GDM1 (cell line): ENCODE measurements at places on chromosomes 12 and 14.

GRCh38 chr14:65229748-65230728 is 127.7 kb upstream of the MAX start:
- no peak for DNase-seq

DNA sequence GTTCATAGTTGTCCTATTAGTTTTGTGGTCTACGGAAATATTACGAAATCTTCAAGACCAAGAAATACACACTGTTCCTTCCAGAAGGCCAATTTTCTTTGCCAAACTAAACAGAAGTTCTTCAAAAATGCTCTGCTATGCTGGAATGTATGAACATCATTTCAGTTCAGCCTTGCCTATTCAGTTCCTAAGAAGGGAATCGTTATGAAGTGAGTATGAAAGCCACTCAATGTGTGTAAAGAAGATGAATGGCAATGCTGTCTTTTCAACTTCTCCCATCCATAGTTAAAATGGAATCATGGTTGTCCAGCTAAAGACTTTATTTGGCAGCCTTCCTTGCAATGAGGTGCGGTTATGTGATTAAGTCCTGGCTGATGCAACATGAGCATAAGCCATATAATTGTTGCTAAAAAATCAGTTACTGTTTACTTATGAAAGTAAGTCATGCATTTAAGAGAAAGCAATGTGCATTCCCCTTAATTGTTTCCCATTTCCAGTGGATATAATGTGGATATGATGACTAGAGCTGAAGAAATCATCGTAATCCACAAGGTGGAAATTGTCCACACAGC is 73.8 kb upstream of the PTPRR start:
- DNase-seq = no peak

DNA sequence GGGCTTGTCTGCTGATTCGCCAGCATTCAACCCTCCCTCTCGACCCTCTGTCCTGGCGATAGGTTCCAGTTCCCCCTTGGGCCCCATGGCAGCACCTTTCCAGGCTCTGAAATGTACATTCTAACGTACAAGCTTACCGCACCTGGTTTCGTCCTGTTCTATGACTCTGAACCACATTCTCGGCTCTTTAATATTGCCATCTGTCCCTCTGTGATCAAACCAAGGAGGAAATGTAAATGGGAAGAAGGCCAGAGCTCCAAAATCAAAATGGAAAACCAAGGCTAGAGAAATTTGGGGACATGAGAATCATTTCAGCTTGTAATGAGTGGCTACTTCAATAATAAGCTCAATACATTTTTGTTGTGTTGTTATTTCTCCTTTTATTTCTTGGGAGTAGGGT is 117.2 kb downstream of the TTC7B start:
- DNase-seq = no peak

GRCh38 chr12:49296836-49297694 is 2.1 kb downstream of the PRPH start:
- no peak for DNase-seq

DNA sequence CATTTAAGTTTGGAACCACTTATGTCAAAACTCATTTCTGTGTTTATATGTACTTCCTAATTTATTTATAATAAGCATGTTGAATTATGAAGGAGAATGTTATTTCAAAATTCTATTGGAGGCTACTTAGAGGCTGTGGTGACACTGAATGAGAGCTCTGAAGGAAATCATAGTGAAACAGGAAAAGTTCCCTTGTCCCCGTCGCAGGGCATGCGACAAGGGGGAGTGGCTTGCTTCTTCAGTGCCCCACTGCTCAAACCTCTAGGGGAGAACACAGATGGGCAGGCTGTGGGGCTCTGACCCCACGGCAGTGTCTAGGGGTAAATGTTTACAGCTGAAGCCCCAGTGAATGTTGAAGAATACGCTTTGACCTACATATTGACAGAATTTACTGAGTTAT is 261.9 kb downstream of the RAD51B start:
- peak; percentile 25 for DNase-seq

DNA sequence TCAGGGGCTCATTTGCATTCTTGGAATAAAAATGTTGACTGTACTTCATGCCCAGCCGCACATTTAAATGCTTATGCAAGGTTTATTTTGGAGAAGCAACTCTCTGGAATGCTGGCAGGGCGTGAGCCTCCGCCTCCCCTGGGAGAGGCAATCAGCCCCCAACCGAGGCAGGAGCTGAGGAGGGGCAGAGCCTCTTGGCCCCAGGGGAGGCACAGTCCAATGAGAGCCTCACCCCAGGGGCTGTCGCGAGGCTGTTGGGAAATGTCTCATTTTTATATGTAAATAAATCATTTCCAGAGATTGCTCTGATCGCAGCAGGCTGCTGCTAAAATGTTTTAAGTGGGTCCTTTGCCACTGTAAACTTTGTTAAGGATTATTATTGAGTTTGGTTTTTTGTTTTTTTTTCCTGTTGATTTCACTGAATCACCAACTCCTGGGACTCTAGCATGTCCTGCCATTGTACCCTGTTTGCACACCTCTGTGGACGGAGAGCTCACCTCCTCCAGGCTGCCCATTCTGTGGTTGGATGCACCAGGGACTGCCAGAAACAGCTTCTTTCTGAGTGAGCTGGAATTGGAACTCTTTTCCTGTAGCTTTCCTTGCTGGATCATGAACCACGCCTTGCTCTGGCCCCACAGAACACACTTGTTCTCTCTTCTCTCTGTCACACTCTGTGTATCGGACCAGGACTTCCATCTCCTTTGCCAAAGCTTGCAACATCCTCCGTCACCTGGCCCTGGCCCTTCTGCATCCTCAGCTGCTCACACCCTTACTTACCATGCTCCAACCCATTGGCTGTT is 46.9 kb upstream of the FAM181A start:
- no peak for DNase-seq
